ENCODE measurements at places on chromosomes 3 and 15.

GRCh38 chr15:48392356-48392755 is 61.1 kb downstream of the DUT start:
- no peak for DNase-seq

- no peak for DNase-seq
These were observed 54.3 kb upstream of the MEF2A start for GRCh38 chr15:99511531-99511865.

GRCh38 chr3:184822654-184823053 is 10.7 kb downstream of the VPS8 start:
- DNase-seq, result no peak

- no peak for DNase-seq
These were observed 363.6 kb downstream of the CLSTN2 start for GRCh38 chr3:140298569-140299070.

DNA sequence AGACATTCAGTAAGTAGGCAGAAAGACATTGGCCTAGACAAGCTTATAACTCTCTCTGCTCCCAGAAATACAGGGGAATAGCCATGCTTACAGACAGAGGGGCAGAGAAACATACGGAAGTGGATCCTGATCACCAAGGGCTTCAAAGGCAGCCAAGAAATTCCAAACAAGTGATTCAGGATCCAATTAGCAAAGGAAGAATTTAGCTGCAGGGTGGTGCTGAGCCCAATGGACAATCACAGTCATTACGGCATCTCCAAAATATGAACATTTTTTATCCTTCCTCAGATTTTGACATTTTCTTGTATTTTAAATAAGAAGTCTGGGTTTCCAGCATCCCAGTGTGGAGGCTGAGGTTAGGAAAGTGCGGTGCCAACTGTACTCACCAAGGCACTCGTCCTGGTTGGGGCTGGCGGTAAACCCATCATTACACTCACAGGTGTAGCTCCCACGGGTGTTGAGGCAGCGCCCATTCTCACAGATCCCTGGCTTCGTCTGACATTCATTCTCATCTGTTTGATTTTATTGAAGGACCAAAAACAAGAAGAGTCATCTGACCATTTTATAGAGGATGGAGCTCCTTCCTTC is 96.8 kb downstream of the DUT start:
- no peak for DNase-seq

- no peak for DNase-seq
These were observed 691 bp downstream of the SENP7 start for GRCh38 chr3:101512396-101512645.

DNA sequence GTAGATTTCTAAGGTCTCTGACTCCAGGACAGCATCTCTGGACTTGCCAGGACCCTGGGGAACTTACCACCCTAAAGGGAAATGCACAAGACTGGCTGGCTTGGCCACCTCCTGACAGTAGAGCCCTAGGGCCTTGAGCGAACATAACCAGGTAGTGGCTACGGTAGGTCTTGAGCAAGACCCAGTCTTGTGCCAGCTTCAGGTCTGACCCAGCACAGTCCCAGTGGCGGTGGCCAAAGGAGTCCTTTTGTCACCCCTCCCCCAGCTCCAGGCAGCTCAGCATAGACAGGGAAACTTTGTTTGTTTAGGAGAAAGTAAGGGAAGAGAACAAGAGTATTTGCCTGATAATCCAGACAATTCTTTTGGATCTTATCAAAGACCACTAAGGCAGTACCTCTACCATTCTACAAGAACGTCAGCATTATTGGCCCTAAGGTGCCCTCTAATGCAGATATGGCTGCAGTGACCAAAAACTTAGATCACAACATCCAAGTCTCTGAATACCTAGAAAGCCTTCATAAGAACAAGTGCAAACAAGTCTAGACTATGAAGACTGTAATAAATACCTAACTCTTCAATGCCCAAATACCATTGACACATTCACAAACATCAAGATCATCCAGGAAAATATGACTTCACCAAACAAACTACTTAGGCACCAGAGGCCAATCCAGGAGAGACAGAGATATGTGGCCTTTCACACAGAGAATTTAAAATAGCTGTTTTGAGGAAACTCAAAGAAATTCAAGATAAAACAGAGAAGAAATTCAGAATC is 38.7 kb upstream of the FBN1 start:
- DNase-seq, result no peak

GRCh38 chr15:51841406-51842040 is 12.1 kb downstream of the TMOD3 start:
- no peak for DNase-seq

GRCh38 chr3:140056047-140056446 is 121.1 kb downstream of the CLSTN2 start:
- DNase-seq, result no peak

DNA sequence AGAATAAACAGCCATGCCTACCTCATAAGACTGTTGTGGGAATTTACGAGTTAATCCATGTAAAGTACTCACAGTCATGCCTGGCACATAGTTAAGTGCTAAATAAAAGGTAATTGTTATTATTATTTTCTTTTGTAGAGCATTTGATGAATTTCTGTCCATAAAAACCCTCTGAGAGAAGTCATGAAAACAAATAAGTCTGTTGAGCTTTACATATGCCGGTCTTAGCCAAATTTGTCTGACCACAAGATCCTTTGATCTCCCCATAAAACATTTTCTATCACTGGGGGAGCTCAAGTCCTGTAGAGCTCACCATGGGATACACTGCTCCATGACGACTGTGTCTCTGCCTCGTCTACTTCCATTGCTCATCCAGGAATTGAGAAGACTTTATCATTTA is 114.0 kb downstream of the MAGI1 start:
- DNase-seq, result no peak

GRCh38 chr15:41161336-41161735 is 45.3 kb upstream of the INO80 start:
- DNase-seq, result no peak

DNA sequence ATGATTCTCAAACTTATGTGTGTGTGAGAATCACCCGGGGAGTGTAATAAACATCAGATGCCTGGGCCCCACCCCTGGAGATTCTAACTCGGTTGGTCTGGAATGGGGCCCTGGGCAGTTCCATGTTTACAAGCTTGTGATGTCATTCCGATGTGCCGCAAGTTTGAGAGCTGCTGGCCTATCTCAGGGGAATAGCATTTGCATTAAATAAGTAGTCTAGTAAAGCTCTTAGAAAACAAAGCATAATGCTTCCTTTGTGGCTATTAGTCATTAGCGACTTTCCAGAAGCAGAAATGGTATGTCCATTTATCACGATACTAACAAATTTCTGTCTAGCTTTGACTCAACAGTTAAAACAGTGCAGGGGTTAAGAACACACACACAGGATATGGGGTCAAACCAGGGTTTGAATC is 20.9 kb downstream of the PGBD4 start:
- DNase-seq, result no peak

- no peak for DNase-seq
These were observed 456.3 kb upstream of the KCNMB2 start for GRCh38 chr3:178079966-178080365.

DNA sequence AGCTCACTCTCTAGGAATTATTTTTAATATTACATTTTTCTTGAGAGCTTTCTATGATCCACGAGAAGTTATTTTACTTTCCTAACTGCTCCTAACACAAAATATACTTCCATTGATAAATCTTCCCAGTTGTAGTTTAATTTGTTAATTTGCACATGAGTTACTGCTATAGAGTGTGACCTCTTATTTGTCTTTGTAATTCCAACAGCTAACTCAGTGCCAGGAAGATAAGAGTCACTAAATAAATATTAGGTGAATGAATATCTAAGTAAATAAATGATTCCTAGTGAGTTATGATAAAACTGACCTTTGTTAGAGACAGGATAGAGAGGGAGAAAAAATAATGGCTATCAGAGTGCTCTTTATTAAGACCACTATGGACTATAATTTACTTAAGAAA is 319.9 kb downstream of the NAALADL2 start:
- DNase-seq, result no peak

GRCh38 chr3:119600732-119601131 is 3.0 kb downstream of the PLA1A start:
- no peak for DNase-seq

DNA sequence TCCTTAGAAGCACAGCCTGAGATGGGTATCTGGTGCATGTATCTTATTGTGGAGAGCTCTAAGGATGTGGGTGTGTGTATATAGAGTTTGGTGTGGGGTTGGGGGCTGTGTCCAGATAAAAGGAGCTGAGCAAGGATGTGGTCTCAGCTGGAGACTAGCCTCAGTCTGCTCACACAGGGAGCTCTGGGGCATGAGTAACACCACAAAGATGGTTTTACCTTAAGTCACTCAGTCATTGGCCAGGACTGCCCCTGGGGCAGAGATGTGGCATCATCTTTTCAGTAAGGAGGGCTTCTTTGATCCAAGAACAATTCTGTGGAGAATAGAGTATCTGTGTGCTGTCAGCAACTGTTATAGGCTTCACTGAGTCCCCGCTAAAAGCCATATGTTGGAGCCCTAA is 163.4 kb upstream of the NUDT16 start:
- no peak for DNase-seq

DNA sequence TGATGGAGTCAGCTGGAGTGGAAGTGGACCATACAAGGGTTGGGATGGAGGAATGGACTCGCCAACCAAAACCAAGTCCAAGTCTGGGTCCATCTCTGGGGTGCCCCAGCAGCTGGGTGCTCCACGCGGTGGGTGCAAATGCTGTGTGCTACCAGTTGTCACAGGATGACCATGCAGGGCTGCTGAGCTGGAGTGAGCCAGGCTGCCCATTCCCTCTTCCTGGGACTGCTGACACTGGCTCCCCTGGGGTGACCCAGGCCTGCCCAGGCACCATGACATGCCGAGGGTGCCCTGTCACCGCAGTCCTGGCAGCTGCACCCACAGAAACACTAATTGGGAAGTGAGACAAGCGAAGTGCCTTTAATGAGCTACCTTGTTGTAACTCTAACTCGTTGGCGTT is 140.2 kb downstream of the TPRA1 start:
- DNase-seq, result no peak

DNA sequence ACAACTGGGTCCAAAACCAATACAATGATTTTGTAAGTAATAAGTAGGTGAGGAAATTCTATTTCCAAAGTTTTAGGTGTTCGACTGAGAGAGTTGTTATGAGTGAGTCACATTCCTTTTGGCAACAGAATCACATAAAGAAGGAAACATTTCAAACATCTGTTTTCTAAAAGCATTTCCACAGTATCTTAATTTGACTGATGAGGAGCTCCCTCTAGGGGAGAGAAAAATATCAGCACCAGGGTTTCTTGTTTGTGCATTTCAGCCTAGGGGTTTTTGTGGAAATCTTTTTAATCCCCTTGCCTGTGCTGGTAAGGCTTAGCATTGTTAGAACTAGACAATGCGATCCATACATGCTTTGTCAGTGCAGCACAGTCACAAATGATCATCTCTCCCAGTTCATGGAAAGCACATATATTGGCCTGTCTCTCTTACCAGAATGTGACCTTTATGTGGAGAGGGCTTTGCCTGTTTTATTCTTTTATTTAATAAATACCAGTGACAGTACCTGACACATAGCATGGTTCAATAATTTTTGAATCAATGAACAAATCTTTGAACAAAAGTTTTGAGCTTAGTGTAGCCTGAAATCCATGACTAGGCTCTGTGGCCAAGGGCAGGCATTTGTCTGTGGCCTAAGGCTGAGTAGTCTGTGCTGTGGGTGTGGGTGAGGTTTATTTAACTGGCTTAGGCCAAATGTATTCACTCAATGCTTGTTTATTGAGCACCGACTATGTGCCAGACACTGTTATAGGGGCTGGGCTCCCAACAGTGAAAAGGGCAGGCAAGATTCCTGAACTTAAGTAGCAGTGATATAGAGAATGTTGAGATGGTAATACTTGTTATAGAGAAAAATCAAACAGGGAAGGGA is 21.1 kb upstream of the IQCF6 start:
- DNase-seq, result no peak

GRCh38 chr3:106810300-106810875 is 566.9 kb upstream of the CCDC54 start:
- DNase-seq, result no peak

- DNase-seq, result no peak
These were observed 15.7 kb upstream of the RTP1 start for GRCh38 chr3:187181454-187182170.

DNA sequence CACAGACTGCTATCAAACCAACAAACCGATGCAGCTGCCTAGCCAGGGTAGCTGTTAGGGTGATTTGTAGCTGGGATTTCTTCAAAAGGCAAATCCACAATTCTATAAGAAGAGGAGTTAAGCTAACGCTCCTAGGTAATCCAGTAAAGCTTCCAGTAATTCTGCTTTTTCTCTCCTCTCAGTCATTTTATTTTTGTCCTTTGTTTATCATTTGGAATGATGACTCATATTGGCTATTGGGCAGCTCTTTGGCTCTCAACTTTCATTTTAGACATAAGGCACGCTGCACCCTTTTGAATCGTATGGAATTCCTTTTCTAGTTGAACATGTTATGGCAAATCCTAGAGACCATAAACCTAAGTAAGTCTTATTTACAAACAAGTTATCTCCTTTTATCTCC is 53.2 kb upstream of the PPARG start:
- no peak for DNase-seq

Data from omental fat pad (tissue), 4 donors.